Stimulated activated CD8-positive, alpha-beta memory T cell treated with anti-CD3 and anti-CD28 coated beads, Interleukin-2, amount 100 ng/mL, for 1 hour (primary cell): ENCODE measurements at places on chromosomes 12 and 14.

GRCh38 chr12:2297658-2298057, 244.9 kb downstream of the CACNA1C start:
- DNase-seq: no peak

DNA sequence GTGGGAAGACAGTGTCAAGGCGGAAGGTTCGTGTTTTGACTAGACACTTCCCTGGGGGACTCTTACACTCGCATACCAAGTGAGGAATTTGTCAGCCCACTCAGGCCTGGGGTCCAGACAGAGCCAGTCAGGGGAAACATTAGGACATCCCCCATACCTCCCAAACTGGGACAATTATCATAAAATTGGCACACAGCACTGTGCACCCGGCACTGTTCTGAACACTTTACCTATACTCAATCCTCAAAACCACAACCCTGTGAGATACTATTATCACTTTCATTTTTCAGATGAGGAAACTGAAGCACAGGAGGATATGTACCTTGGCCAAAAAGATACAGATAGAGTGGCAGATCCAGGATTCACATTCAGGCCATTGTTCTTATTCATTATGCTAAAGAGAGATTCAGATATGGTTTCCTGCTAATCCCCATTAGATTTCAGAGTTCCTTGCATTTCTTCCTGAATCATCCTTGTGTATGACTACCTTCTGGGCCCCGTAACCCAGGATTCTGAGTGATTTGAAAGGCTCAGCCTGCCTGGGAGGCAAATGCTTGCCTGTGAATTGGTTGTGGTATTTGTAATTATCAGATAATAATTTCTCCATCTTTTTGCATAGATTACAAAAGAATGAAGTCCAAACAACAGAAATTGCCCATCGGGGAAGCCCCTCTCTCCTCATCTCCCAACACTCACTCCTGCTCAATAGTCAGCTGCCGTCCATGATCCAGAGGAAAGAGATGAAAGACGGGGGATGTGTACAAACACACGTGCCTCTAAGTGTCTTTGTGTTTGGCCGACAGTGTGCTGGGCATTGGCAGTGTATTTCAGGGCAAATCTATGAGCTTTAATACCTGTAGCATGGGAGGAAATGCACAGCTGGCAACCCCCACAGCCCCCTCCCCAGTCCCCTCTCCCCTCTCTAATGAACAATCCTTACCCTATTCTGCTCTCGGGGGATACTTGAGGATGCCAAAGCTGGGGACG, 4.6 kb downstream of the TAC3 start:
- DNase-seq: no peak

DNA sequence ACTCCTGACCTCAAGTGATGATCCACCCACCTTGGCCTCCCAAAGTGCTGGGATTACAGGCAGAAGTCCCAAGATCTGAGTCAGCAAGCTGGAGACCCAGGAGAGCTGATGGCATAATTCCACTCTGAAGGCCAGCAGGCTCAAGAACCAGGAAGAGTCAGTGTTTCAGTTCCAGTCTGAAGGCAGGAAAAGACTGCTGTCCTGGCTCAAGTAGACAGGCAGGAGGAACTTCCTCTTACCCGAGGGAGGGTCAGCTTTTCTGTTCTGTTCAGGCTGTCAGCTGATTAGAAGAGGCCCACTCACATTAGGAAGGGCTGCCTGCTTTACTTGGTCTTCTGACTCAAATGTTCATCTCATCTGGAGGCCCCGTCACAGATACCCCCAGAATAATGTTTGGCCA, 206.0 kb upstream of the MYL2 start:
- DNase-seq: no peak

GRCh38 chr12:94025756-94026155, 122.6 kb upstream of the PLXNC1 start:
- no peak for DNase-seq

- no peak for DNase-seq
These were observed 78.9 kb downstream of the STAB2 start for GRCh38 chr12:103665971-103666370.

- DNase-seq: no peak
These were observed 6.2 kb upstream of the ATP6V0A2 start for GRCh38 chr12:123705935-123706334.

DNA sequence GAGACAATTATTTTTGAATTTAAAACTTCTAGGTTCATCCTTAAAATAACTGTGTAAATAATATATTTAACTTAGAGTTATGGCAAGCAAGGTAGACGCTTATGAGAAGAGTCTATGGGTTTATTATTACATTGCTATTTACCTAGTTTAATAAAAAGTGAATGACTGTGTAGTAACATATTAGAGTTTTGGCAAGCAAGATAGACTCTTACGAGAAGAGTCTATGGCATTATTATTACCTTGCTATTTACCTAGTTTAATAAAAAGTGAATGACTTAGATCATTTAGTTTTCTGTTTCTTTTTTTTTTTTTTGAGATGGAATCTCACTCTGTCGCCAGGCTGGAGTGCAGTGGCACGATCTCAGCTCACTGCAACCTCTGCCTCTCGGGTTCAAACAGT, 3.8 kb downstream of the RNF34 start:
- no peak for DNase-seq

- DNase-seq: no peak
These were observed 67.1 kb downstream of the FOXN4 start for GRCh38 chr12:109241936-109242335.

DNA sequence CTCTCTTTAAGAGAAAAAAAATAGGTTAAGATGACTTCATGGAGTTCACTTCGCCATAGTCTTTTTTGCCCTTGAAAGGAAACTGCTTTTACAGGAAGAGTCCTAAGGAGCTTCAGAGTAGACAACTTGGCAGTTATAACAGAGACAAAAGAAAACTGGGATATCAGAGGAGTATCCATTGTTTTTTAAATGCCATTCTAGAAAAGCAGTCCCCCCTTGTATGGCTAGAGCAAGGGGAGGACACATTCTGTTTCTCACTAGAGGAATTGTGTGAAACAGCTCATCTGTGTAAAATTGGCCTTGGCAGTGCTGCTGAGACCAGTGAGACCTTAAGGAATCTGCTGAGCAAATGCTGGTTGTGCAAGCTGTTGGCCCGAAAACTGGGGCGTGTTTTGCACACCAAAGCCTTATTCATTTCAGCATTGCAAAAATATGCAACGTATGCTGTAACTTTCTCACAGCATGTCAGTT, 128.0 kb downstream of the GPR135 start:
- no peak for DNase-seq

GRCh38 chr12:106248312-106248845, 559 bp upstream of the CKAP4 start:
- DNase-seq: no peak

DNA sequence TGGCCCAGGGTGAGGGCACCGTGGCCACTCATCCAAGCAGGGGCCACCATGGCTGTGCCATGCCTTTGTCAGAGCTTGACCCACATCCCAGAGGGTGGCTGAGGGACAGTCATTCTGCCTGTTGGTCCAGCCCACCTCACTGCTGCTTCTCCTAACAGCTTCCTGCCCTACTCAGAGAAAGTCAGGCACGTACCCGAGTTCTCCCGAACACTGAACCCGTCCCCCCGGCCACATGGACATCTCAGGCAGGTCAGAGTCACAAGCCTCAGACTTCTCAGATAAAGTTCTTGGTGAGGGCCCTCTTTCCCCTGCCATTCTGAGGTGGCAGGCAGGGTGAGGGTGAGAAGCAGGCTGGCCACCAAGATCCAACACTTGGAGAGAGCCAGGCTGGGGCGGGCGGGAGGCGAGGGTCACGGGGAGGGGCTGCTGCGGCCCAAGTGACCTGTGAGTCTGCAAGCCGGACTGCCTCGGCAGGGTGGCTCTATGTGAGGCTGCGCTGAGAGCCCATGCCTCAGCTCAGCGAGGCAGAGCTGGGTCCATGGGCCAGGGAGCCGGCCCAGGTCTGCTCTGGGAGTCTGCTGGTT, 317.8 kb downstream of the TMEM121 start:
- DNase-seq: no peak

DNA sequence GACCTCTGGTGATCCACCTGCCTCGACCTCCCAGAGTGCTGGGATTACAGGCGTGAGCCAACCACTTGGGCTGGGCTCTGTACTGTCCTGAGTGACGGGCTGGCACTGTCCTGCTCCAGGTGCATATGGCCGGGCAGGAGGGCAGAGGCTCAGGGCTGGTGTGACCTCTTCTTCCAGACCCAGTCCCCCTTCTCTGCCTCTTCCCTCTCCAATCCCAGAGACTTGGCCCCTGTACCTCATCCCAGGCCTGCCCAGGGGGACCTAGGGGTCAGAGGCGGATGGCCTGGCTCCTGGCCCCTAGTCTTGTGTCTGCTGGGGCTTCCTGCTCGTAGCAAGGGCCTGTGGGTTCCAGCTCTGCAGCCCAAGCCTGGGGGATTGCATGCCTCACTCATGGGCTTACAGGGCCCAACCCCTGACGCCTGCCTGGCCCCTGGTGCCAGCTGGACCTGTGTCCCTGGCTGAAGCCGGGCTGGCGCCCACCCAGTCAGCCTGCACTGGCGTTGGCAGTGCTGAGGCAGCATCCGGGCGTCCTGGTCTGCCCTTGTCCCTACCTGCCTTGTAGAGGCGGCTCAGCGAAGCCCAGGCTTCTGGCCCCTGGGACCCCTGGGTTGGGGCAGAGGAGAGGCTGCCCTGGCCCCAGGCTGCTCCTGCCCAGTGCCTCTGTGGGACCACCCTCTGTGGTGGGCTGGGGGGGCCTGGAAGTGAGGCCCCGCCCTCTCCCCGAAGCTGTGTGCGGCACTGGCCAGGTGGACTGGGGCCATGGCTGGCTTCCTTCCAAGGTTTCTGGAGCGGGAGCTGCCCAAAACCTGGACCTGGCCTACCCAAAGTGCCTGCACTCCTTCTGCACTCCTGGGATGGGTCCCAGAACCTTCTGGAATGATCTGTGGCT, 4.3 kb downstream of the TEDC1 start:
- no peak for DNase-seq

DNA sequence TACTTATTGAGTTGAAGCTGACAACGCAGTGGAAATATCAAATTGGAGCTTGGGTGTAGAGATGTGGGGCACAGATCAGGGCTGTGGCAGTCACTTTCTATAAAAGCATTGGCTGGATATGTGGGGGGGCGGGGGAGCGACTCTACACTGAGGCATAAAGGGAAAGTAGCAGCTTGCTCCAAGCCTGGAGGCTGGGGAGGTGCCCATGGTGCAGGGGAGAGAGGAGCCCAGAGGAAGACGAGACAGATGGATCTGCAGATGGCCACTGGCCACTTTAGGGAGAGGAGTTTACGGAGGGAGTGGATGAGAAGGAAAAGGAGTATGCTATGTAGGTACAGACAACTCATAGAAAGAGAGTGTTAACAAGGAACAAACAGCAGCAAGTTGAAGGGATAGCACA, 13.5 kb upstream of the NGB start:
- DNase-seq: no peak

DNA sequence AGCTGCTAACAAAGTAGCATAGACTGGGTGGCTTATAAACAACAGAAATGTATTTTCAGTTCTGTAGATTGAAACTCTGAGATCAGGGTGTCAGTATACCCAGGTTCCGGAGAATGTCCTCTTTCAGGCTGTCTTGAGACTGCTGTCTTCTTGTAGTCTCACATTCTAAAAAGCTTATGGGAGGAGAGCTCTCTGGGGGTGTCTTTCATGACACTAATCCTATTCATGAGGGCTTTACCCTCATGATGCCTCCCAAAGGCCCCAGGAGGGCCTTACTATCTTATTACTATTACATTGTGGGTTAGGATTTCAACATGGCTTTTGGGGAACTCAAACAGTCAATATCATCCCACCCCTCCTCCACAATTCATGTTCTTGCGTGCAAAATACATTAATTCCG, 94.3 kb downstream of the AEBP2 start:
- no peak for DNase-seq

DNA sequence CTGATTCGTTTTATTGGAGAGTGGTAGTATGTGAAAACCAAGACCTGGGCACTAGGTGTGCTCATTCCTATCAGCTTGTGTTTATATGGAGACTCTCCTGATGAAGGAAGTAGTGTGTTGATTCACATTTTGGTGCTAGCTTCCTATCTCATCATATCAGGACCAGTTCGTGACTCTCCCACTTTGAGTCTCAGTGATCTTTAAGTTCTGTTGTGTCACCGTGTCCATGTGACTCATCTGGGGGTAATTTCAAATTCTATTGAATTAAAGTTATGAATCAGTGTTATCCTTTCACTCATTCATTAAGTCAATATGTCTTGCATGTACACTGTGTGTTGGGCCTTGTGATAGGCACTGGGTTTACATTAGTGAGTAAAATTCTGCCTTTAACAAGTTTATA, 180.2 kb downstream of the CACNA1C start:
- DNase-seq: no peak

GRCh38 chr12:82357845-82358199, 365 bp downstream of the CCDC59 start:
- no peak for DNase-seq

DNA sequence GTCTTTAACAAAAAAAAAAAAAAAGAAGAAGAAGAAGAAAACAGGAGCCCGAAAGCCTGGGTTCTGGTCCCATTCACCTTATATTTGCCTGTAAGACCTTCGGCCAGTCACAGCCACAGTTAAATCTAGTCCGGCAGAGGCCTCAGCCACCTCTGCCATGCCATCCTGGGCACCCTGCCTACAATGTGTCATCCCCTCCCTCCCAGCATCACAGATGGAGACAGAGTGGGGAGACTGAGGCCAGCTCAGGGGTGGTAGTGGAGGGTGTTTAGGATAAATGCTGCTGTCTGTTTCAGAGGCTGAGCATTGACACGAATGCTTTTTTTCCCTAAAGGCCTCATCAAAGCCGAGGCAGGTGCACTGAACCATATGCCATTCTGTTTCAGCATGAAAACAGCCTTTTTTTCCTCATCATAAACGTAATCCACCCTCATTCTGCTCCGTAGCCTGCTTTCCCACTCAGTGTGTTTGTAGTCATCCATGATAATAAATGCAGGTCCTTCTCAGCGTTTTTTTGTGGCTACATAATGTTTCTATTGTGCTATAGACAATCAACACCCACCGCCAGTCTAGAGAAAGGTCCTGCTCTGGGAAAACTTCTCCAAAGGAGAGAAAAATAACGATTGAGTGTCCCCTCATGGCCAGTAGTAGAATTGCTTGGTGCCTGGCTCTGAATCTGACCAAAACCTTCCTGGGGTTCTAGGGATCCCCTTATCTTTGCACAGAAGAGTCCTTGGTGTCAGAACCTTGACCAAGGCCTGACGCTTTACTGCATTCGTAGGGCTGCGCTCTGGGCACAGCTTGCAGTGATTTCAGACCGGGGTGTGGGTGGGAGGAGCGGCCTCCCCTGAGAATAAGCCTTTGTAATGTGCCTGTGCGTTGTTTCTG, 41.1 kb upstream of the TSPAN9 start:
- DNase-seq: no peak

- DNase-seq: no peak
These were observed 11.3 kb downstream of the SAV1 start for GRCh38 chr14:50656776-50657175.
